ENCODE measurements at places on chromosomes 6 and 20. TPM values are rescaled to one million over a fixed set of nuclear protein-coding genes. Genes with fewer than 3 reads are reported as not detected.

DNA sequence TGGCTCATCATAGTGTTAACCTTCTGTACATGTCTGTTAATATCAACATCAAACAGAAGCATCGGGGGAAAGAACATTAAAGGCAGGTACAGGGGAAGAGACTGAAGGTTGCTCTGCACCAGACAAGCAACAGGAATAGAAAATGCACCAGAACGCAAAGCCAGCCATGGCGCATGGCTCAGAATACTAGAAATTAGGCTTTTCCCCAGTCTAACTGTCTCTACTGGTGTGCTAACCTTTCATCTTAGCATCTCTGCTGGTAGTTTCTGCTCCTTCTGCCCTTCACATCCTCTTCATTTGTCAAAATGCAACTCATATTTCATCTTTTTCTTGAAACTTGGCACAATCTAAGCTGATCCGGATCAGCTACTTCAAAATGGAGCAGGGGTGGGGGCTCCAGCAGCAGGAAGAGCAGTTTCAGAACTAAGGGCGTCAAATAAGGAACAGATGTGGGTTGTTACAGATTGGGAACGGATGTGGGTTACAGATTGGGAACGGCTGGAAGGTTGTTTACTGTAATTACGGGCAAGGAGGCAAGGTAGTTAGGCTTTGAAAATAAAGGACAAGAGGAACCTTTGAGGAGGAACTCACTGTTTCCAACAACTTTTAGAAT, 13.1 kb upstream of the RNASET2 start:
- DNase-seq, result no peak

- no peak for DNase-seq
These were observed 413.7 kb upstream of the SULF2 start for GRCh38 chr20:48198929-48199451.

DNA sequence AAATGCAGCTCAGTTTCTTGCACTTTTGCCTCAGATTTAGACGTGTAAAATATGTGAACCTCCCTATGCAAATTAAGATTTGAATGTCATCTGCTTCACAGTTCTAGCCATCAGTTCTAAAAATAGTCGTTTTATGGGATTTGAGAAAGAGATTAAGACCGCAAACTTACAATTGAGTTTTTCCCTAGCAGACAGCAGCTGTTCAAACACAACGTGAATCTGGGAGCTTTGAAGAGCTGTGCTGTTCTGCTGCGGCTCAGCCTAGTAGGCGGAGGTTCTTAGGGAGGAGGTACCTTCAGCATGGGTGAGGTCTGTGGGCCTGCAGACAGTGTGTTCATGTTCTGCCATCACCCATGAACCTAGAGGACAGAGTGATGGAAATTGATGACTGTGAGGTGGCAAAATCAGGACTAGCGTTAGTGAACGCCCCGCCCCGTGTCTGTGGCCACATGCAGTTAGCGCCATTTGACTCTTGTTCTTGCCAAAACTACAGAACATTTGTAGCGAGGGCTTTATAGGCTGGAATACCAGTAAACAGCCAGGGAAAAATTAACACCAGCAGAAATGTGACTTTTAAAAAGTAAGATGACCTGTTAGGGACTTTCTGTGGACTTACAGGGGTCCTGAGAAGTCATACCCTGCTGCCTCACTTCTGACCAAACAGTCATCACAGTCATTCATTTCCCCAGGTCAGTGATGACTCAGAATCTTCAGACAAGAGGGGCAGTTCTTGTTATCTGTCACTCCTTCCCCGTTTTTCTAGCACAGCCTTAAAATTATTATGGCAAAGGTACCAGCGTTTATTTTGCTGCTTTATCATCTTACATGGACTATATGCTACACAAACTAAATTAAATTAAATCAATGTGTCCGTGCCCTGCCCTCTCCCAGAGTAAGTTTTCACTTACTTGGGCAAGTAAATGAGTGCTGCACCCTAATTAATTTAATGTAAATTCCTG, 84.3 kb upstream of the TMEM181 start:
- DNase-seq, result no peak

DNA sequence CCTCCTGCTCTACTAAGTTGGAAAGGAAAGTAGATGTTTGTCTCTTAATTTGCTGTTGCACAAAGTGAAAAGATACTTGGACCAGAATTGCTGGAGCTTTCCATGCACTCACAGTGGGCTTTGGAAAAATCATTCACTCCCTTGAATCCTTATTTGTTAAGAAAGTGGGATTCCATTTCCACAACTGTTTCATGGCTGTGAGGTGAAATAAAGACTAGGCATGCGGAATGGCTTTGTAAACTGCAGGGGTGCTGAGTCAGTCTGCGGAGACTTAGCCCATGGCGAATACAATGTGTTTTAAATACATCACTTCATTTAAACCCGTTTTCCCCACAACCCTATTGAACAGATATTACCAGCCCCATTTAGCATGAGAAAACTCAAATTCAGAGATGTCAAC, 36.8 kb upstream of the CLDN20 start:
- no peak for DNase-seq

- no peak for DNase-seq
These were observed 203.5 kb downstream of the KCNQ5 start for GRCh38 chr6:72825315-72825911.

DNA sequence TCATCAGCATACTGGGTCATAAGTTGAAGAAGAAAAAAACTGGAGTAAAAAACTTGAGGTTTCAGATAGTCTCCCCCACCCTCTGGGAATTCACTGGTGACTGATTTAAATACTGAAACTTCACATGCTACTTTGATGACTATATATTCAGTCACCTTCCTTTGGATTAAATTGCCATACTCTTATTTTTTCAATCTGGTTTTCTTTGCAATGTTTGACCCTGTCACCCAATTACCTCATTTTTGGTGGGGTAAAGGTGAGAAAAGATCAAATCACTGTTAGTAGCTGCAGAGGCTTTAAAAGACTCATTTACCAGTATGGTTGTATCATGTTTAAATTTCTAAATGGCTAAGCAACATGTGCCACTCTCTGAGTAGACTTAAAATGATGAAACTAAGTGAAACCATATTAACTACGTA, 862.7 kb upstream of the FLRT3 start:
- DNase-seq, result no peak

- no peak for DNase-seq
These were observed 790 bp downstream of the NEDD9 start for GRCh38 chr6:11231564-11232192.

GRCh38 chr20:48667889-48668413, 159.8 kb downstream of the PREX1 start:
- no peak for DNase-seq

GRCh38 chr6:75268988-75269354, 15.6 kb downstream of the TMEM30A start:
- no peak for DNase-seq

DNA sequence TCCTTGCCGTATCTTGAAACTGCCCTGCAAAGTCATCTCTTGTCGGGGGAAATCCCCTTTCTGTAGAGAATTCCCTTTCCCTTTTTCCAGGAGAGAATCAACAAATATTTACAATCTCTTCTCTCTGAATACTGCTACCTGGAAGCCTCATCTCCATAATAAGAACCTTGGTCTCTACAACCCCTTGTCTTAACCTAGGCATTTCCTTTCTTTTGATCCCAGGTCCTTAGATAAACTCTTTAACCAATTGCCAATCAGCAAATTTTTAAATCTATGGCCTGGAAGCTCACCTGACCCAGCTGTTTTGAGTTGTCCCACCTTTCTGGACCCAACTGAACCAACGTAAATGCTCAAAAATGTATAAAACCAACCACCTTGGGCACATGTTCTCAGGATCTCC, 30.6 kb upstream of the SEC63 start:
- no peak for DNase-seq

GRCh38 chr20:5776077-5776476, 25.9 kb downstream of the SHLD1 start:
- DNase-seq, result no peak

- DNase-seq, result no peak
These were observed 213.5 kb downstream of the RFPL4B start for GRCh38 chr6:112560651-112561050.

VPS52 gene
- total RNA-seq, result 97.2 TPM

- DNase-seq, result no peak
These were observed 208.2 kb downstream of the CLIC5 start for GRCh38 chr6:45807311-45808041.

GRCh38 chr6:24980507-24981385, 45.0 kb upstream of the RIPOR2 start:
- no peak for DNase-seq

DNA sequence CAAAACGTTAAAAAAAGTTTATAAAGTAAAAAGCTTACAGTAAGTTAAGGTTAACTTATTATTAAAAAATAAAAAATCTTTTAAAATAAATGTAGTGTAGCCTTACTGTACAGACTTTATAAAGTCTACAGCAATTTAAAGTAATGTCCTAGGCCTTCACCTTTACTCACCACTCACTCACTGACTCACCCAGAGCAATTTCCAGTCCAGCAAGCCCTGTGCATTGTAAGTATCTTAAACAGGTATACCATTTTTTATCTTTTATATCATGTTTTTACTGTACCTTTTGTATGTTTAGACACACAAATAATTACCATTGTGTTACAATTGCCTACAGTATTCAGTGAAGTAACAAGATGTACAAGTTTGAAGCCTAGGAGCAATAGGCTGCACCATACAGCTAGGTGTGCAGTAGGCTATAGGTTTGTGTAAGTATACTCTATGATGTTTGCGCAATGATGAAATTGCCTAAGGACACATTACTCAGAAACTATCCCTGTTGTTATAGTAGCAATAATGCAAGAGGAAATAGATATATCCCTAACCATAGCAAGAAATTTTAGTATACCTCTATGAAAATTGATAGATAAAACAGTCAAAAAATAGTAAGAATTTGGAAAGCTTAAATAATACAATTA, 39.5 kb downstream of the FBXO5 start:
- DNase-seq, result no peak

GRCh38 chr20:50320005-50320900, 129.6 kb downstream of the CEBPB start:
- no peak for DNase-seq

DNA sequence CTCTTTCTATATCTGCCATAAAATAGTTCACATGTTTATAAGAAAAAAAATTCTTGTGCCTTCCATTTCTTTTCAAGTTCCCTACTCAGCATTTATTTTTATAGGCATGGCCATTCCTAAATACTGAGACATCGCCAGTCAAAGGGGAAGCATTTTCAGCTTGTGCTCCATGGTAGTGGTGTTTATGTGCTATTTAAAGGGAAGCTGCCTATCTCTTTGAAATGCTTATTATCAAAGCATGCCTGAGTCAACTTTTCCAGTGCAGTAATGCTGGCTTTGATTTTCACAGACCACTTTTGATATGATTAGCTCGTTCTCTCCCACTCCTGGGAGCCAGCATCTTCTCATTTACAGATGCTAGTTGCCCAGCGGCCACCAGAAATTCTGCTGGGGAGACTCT, 124.1 kb upstream of the RIN2 start:
- DNase-seq, result no peak

DNA sequence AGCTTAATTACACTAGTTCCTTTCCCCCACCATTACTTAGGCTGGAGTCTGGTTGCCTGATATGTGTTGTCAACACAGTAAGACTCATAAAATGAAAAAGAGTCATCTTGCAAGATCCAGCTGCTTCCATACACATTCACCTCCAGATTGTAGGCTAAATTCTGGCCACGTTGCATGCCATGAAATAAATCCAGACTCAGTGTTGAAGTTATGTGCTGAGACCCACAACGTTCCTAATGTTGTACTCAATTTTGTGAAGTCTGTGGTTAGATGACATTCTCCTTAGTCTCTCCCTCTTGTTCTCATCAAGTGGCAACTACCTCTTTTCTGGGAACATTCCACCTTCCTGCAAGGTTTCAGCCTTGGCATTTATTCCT, 212.3 kb downstream of the LMBRD1 start:
- no peak for DNase-seq

DNA sequence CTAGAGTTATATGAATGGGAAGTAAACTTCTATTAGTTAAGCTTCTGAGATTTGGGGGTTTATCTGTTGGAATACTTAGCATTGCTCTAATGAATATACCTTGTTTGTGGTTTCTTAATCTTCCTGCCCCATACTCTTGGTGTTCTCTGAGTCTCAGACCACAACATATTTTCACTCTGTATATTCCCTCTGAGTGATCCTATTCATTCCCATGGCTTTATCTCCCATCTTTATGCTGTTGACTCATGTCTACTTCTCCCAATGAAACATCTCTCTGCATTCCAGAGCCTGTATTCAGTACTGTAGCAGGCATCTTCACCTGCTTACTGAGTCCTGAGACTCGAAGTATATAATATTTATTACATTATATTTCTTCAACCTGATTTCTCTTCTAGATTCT, 283.7 kb upstream of the MAP3K7 start:
- DNase-seq, result no peak

PKIB gene
- 0.81 TPM for total RNA-seq

OR2H1 gene
- total RNA-seq, result not detected

KCNK16 gene
- not detected for total RNA-seq

- no peak for DNase-seq
These were observed 18.4 kb downstream of the TTK start for GRCh38 chr6:80022803-80023202.

SRSF12 gene
- not detected for total RNA-seq

GRCh38 chr6:136751522-136751956, 40.7 kb downstream of the MAP3K5 start:
- no peak for DNase-seq

DNA sequence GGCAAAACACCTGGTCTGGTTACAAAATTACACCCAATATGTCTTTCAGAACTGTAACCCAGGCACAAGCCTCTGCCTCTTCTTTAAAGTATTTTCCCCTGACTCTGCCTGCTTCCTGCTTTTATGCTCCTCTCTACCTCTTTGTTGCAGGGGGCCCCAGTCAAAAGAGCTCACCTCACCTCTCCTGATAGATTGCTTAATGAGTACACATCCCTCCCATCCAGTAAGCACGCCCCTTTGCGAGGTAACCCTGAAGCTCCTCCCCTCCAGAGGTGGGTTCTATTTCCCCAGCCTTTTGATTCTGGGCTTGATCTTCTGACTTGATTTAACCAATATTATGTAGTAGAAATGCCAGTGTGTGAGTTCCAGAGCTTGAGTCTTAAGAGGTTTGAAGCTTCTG, 56.6 kb upstream of the EYA2 start:
- no peak for DNase-seq

HSPA1B gene
- total RNA-seq, result 30.4 TPM

EYS gene
- not detected for total RNA-seq

GRCh38 chr6:129565811-129566210, 144.2 kb downstream of the ARHGAP18 start:
- no peak for DNase-seq

FILIP1 gene
- not detected for total RNA-seq

RNF39 gene
- not detected for total RNA-seq

CRISP3 gene
- not detected for total RNA-seq

DNA sequence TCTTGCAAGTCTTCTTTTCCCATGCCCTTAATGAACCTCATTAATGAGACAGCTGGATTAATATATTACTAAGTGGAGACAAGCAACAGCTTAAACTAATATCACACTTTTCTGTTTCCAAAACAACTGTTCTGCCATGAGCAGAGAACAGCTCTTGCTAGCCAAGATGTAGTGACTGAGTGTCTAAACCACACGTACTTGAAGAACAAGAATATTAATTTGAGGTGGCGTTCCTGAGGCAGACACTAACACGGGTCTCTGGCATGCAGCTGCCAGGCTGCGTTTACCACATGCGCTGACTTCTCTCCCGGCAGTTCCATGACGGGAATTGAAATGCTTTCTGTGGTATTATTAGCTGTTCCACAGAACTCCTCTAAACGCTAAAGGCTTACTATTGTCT, 80.6 kb downstream of the FNDC1 start:
- DNase-seq, result no peak

ZNF311 gene
- 0.31 TPM for total RNA-seq
